ENCODE measurements at places on chromosomes 11 and 22.

DNA sequence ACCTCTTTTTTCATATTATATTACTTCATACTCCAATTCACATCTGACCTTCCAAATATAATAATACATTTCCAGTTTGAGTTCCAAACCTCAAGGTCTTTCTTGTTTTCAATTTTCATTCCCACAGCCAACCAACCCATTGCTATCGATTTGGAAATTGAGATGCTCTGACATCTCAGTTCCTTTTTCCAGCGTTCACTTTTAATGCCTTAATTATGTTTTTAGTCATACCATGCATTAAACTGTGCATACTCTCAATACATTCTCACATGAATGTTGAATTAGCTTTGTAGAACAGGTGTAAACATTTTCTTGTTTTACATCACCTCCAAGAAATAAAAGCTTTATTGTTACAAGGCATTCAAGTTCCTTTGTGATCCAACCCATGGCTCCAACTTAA is 294.2 kb upstream of the ANO3 start:
- DNase-seq = no peak

DNA sequence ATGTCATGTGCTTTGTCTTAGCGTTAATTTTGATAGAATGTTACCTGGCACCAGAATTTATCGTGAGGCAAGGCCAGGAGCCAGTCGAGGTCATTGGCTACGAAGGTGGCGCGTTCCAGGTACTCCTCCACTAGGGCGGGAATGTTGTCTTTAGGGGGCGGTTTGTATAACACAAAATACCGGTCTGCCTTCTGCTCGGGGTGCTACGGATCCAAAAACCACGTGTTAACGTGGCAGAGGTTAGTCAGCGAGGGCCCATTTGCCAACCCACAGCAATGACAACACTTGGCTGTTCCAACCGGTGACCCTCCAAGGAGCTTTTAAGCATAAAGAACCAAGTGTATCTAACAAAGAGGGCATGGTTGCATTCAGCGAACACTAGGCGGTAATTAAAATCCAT is 12.5 kb downstream of the ASCC2 start:
- DNase-seq = no peak

DNA sequence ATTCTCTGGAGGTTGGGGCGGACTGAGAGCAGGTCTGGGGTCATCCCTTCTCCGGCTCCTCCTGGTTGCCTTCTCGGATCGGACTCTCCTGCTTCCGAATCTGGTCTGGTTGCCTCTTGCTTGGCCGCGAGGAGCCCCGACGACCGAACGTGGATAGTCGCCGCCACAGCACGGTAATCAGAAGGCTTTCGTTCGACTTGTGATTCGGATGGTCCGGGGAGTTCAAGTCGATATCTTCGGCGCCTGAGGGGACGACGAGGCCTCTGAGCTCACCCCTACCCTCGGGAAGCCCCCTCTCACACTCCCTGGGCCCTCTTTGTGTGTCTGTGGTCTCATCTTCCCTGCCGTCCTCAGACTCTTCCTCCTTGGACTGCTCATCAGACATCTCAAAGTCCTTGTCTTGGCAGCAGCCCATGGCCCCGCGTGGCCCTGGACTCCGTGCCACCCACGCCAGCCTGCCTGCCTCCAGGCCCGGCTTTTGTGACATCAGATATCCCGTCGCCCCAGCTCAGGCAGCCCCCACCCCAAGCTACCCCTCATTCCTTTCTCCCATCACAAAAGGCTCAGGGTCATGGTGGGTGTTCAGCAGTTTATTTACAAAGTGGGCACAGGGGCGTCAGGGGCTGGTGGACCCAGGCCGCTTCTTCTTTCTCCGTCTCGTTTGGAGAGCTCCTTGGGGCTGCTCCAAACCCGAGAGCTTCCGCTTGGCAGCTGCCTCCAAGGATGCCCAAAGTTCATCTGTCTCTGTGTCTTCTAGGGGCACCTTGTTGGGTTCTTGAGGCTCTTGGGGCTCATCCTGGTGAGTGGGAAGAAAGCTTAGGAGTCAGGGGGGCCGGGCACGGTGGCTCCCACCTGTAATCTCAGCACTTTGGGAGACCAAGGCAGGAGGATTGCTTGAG is at the start of gene TEX54:
Gene TEX54, minus strand, starts transcription at position 506 of the 899 bp plus-strand sequence.
- no peak for DNase-seq

GRCh38 chr22:49506010-49506400 is 321.7 kb downstream of the BRD1 start:
- no peak for DNase-seq

- no peak for DNase-seq
These were observed 6.0 kb upstream of the SLC7A4 start for GRCh38 chr22:21038405-21038804.
